ENCODE measurements at places on chromosomes 5 and 9.
A peak's percentile ranks its signal among the peaks of the same experiment; 100 is the strongest.

DNA sequence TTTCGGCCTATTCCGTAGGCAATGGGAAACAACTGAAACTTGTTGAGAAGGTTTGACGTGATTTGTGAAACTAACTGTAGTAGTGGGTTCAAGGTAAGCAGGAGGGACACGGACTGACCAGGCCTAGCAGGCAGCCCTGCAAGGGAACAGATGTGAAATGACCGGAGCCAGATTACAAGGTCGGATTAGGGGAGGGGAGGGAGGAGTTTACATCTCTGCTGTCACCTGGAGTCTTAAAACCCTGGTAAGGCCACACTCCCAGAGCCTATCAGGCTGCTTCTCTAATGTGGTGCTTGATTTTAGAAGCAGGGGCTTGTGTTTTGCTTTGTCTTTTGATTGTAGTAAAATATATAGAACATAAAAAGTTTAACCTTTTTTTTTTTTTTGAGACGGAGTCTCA lies 3.5 kb upstream of the SPTAN1 start:
- no peak for DNase-seq

DNA sequence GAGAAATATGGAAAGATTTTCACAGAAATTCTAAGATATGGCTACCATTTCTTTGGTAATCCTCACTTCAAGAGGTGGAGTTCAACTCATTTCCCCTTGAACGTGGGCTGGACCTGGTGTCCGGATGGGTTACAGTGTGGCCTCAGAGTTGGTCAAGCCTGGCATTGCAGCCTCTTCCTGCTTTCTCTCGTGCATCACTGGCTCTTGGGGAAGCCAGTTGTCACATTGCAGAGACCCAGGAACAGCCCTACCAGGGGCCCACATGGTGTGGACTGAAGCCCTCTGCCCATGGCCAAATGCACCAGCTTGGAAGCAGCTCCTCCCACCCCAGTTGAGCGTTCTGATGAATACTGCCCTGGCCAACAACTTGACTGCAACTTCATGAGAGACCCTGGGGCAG lies 47.7 kb upstream of the FCN1 start:
- no peak for DNase-seq

DNA sequence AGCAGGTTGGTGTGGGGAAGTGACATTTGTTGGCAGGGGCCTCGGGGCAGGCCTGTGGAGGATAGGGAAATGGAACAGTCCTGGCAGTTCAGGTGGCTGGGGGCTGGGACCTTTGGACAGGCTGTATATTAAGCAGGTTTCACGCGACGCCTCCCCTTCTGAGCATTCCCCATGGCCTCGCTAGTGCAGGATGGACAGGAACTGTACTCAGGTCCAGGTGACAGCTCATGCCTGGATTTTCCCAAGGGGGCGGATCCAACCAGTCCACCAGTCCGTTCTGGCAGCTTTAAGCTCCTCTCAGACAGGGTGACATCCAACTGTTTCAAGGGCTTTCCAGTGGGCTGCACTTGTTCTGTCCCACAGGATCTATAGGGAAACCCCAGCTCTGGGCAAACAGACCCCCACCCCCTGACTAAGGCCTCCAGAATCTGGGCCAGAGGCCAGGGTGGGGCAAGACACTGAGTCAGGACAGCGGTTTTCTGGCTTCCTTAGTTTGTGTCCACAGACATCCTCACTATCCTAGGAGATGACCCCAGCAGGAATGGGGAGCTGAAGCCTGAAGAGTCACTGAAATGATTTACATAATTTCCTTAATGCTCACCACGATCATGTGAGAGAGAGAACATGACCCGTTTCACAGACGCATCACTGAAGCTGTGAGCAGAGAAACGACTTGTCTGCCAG lies 20.9 kb downstream of the CSF2 start:
- DNase-seq, result no peak

- DNase-seq, result no peak
Measured at GRCh38 chr5:157801-158200, 33.5 kb upstream of the LRRC14B start.

- DNase-seq, result no peak
Measured at GRCh38 chr9:117418111-117418510, 3.3 kb upstream of the ASTN2 start.

DNA sequence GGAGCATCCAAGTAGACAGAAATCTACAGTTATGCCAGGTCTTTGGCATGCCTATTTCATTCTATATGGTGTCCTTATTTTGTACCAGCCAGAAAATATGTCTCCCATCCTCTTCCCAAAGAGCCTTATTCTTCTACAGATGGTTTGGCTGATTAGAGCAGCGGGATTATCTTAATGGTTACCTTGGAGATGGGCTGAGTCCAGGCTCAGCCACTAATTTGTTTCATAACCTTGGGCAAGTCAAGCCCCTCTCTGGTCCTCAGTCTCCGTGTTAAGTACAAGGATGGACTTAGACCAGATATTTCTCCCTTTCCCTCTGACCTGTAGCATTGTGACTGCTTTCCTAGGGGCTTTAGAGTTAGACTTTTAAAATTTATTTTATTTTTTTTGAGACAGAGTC lies 11.1 kb upstream of the GLE1 start:
- no peak for DNase-seq

DNA sequence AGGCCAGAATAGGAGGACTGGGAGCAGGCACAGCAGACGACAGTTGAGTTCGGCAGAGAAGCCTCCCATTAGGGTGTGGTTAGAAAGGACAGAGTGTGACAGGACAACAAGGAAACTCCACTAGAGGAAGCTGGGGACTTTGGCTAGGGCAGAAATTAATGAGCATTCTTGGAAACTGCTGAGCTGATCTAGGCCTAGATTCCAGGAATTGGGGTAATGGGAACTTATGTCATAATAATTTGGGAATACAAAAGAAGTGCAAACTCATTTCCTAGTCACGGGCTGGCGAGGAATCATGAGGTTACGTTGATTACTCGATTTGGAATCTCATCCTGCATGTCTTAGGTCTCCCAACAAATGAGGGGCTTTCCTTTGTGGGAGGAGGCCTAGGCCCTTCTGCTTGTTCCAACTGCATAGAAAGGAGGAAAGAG lies 144.6 kb upstream of the RPS23 start:
- no peak for DNase-seq

DNA sequence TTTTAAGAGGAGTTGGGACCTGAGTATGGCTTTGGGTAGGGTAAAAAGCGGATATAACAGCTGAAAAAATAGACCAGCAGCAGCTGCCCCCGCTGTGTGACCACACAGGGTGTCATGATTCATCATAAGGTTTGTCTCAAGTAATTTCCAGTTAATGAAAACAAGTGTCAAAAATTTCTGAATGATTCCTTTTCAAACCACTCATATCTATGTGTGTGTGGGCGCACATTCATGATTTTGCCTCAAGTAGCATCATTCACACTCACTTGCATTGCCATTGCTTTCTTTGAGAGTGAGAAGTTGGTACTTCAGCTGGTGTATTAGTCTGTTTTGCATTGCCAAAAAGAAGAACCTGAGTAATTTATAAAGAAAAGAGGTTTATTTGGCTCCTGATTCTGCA lies 12.1 kb upstream of the TNFAIP8 start:
- DNase-seq, result no peak

- no peak for DNase-seq
Measured at GRCh38 chr5:41575110-41575779, 64.8 kb upstream of the PLCXD3 start.

DNA sequence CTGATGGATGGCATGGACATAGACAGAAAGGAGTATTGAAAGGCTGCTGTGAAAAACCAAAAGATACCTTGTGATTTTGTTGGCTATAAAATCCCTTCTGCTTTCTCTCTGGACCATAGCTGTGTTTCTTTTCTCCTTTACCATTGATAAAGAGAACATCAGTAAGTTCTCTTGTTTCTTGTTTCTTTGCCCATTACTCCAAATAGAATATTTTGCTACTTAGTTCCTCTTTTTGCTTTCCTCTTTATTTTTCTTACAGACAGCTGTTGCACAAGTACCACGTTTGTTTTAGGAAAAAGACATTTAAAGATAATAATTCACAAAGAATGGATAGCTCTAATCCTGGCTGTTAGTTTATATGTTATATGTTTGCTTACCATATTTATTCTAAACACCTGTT lies 1129.2 kb downstream of the DTWD2 start:
- DNase-seq, result no peak

GRCh38 chr5:1208743-1209488 lies 7.5 kb downstream of the SLC6A19 start:
- no peak for DNase-seq

DNA sequence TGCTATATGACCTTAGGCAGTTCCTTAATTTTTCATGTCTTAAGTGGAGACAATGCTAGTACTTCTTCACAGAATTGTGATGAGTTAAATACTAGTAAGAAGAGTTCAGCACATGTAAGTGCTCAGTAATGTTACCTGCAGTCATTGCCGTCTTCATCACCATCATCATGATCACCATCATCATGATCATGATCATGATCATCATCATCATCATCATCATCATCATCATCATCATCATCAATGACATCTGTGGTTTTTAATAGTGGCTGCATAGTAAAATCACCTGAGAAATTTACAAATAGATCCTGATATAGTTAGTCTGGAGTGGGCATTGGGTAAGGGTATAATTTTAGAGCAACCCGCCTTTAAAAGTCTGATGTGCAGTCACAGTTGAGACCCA lies 14.7 kb upstream of the PALM2AKAP2 start:
- no peak for DNase-seq

DNA sequence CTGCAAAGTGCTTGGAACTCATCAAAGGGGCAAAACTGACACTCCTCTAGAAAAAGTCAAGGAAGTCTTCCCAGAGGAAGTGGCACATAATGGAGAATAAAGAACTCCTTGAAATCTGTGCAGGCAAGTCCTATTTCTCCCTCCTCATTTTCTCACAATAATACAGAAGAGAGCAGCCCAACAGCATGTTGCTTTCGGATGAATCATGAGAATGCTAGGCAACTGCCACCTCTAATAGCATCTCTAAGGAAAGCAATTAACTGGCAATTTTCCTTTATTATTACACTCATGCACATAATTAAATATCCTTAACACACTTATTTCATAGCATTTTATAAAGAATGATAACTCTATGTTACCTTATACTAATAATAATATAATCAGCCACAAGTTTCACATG lies 122.2 kb upstream of the PTGER4 start:
- DNase-seq, result peak; percentile 27

GRCh38 chr9:4854265-4854590 lies 61.5 kb downstream of the RCL1 start:
- DNase-seq, result no peak

- DNase-seq, result peak; percentile 35
Measured at GRCh38 chr9:32581512-32582143, 8.7 kb upstream of the NDUFB6 start.

DNA sequence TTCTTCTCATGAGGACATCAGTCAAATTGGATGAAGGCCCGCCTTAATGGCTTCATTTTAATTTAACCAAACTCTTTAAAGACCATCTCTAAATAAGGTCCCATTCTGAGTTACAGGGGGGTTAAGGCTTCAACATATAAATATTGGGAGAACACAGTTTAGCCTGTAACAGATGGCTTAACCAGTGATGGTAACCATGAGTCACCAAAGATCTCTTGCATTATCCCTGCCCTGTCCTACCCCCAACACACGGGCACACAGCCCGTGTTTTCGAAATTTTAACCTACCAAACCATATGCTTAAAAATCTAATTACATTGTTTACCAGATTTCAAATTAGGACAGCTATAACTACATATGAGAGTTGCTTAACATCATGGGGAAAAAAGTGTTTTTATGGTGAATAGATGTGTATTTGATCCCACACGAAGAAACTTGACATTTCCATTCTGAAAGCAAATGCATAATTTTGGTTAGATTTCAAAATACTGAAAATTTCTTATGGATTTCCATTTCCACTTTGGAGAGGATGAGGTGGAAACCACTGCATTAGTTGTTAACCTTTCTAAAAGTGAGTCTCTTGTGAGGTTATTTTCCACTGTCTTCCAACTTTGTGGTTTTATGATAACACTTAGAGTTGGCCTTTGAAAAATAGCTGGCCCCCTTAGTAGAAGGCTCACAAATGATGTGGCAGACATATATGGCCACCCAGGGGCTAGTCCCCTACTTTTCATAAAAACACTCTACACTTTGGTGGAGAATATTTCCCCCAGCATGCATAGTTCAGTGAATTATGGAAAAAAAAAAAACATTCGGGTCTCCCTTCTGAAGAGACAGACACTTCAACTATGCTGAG lies 849.3 kb downstream of the TLE1 start:
- no peak for DNase-seq

- no peak for DNase-seq
Measured at GRCh38 chr9:113632776-113633590, 169.5 kb downstream of the RGS3 start.

DNA sequence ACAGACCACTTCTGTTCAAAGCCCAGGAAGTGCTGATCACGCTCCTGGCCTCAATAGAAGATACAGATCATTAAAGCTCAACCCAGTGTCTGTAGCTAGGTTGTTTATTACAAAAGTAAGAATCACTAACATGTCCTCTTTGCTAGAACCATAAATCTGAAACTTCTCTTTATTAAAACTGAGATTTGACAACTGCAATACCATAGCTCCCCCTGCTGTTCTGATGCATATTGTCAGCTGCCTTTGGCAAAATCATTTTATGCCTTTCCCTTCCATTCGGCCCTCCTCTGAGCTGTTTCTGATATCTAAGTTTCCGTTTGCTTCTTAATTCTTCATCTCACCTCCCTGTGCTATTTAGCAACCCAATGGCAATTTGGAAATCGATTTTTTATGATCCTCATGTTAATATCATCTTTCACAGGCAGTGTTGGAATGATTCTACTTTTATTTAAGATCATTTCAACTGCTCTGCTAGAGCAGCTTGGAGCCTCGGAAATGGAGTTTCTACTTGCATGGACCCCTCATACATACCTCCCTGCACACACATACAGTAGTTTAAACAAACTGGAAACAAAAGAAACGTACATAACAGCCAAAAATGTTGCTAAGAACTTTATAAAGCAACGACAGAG lies 998.8 kb downstream of the MAT2B start:
- DNase-seq, result peak; percentile 69

DNA sequence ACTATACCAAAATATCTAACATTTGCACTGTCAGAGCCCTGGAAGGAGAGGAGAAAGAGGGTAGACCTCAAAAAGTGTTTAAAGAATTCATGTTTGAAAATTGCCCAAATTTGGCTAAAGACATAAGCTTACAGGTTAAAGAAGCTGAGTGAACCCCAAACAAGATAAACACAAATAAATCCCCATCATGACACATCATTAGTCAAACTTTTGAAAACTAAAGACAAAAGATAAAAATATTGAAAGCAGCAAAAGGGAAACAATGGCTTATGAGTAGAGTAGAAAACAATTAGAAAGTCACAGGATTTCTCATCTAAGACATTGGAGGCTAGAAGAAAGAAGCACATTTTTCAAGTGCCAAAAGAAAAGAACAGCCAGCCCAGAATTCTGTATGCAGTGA lies 6.1 kb upstream of the UBLCP1 start:
- DNase-seq, result no peak

GRCh38 chr5:36285837-36286615 lies 15.7 kb downstream of the RANBP3L start:
- no peak for DNase-seq

DNA sequence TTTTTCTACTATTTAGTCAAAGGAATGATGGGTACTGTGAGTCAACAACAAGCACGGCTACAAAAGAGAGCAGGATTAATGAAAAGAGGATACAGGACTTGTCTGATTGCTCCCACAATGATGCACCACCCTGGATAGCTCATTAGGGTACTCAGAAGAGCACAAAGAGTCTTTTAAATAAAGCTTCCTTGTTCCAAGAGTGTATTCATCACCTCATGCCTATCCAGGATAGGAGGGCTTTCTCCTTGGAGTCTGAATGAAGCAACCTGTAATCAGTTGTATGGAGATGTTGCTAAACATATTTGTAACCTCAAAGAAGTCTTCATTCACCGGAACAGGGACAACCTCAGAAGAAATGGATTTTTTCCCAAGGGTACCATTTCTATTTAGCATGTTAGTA lies 219.5 kb upstream of the TMEM161B start:
- DNase-seq, result no peak

- no peak for DNase-seq
Measured at GRCh38 chr9:77464661-77465060, 183.5 kb downstream of the GNA14 start.
